ENCODE measurements at places on chromosomes 12 and 14. TPM values are rescaled to one million over a fixed set of nuclear protein-coding genes. Genes with fewer than 3 reads are reported as not detected.

Gene MDM2
- total RNA-seq: 135 TPM

Gene TECPR2
- total RNA-seq: 9.0 TPM

Gene KITLG
- total RNA-seq: 9.5 TPM

Gene PRB2
- total RNA-seq: not detected

Gene CLEC2A
- not detected for total RNA-seq

Gene TMEM132C
- not detected for total RNA-seq

Gene TMED8
- 11.8 TPM for total RNA-seq

Gene BIN2
- 0.06 TPM for total RNA-seq

Gene FGF23
- total RNA-seq: not detected

Gene SPX
- 0.07 TPM for total RNA-seq

Gene VWF
- not detected for total RNA-seq

Gene EPYC
- total RNA-seq: not detected

Gene SYNDIG1L
- not detected for total RNA-seq

Gene CLEC1B
- total RNA-seq: not detected

Gene RNASE7
- total RNA-seq: not detected

Gene LRRC10
- not detected for total RNA-seq

Gene PTPRB
- 0.87 TPM for total RNA-seq

Gene POC1B
- total RNA-seq: 15.1 TPM

Gene ADAM20
- 0.03 TPM for total RNA-seq

Gene SPTLC2
- total RNA-seq: 15.7 TPM

Gene AKAP6
- 0.60 TPM for total RNA-seq

Gene LHX5
- not detected for total RNA-seq

Gene MANSC4
- total RNA-seq: not detected

Gene GPATCH2L
- total RNA-seq: 38.1 TPM

Gene PLEKHD1
- not detected for total RNA-seq

Gene LBHD2
- total RNA-seq: not detected

Gene C12orf60
- 1.7 TPM for total RNA-seq

Gene TMTC2
- total RNA-seq: 1.6 TPM

Gene ANG
- total RNA-seq: 0.33 TPM

Gene GZMB
- total RNA-seq: not detected

Gene RNASE11
- total RNA-seq: not detected

Gene AREL1
- 45.9 TPM for total RNA-seq

Gene FAR2
- 10.1 TPM for total RNA-seq

Gene DEPDC4
- total RNA-seq: 2.4 TPM

Gene HOXC11
- not detected for total RNA-seq

Gene ARHGEF25
- total RNA-seq: 5.7 TPM

Gene GARIN6
- total RNA-seq: not detected

Gene RIMKLB
- 20.3 TPM for total RNA-seq

Gene CMKLR1
- 0.21 TPM for total RNA-seq

Gene MLH3
- total RNA-seq: 4.9 TPM

Measured in HT1080 (cell line).